Sigmoid colon (tissue), 7 donors: ENCODE measurements at places on chromosomes 2 and 18.

- H3K27ac ChIP-seq: no peak overlapping the region
- H3K27me3 ChIP-seq: no peaks in the 10 kb centered on the region
- H3K4me3 ChIP-seq: no peak overlapping the region
- peaks cover 96% of the 10 kb centered on the region for H3K36me3 ChIP-seq
- no peak for DNase-seq
These were observed 22.2 kb downstream of the PDIA6 start for GRCh38 chr2:10790228-10790973.

GRCh38 chr18:68391801-68392200 is 323.1 kb downstream of the TMX3 start:
- H3K4me3 ChIP-seq: no peak overlapping the region
- no peak for DNase-seq
- H3K27me3 ChIP-seq: no peaks in the 10 kb centered on the region
- no peaks in the 10 kb centered on the region for H3K4me1 ChIP-seq
- no peaks in the 10 kb centered on the region for H3K36me3 ChIP-seq

DNA sequence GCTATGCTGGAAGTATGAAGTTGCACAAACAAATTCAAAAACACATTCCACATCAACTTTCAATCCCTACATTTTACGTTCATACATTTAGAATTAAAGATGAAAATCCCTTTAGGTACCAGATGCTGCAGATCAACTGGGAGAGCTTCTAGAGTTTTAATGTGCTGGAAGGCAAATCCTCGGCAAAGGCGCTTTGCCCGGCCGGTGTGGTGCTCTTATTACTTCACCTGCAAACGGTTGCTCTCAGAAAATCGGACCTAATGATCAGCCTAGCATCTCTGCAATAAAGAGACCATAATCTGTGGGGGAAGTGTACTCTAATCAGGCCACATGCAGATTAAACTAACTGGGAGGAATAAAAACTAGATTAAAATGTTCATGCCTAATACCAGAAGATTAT is 513.8 kb downstream of the ZEB2 start:
- no peaks in the 10 kb centered on the region for H3K36me3 ChIP-seq
- H3K4me1 ChIP-seq: no peaks in the 10 kb centered on the region
- no peak overlapping the region for H3K27ac ChIP-seq
- H3K4me3 ChIP-seq: no peak overlapping the region
- no peak for DNase-seq

- H3K27ac ChIP-seq: no peak overlapping the region
- peaks cover 69% of the 10 kb centered on the region for H3K4me1 ChIP-seq
- no peak for DNase-seq
- H3K4me3 ChIP-seq: no peak overlapping the region
- H3K27me3 ChIP-seq: no peaks in the 10 kb centered on the region
These were observed 46.3 kb downstream of the RTN4 start for GRCh38 chr2:55003706-55004639.

DNA sequence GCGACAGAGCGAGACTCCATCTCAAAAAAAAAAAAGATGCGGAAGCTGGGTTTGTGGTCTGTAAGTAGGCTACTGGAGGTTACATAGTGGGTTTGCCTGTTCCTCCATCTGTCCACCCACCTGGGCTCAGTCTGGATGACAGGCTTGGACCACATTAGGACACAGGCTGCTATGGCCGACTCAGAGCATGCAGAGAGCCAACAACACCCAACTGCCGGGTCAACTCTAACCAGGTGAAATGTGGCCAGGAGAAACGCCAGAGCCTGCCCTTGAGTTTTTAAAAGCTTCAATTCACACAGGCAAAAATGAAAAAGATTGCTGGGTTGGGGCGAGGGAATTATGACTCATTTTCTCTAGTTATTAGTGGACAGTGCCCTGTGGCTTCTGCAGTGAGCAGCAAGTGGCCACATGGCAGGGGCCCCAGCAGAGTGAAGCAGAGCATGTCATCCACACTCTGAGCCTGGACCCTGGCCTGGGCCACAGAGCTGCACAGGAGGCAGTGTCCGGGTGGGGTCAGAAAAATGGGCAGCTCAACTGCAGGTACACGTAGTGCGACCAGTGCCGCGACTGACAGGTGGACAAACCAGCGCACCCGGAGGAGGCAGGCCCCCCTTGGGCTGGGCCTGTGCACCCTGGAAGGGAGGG is 67.4 kb downstream of the BIN1 start:
- H3K36me3 ChIP-seq: no peaks in the 10 kb centered on the region
- H3K27ac ChIP-seq: no peak overlapping the region
- H3K4me1 ChIP-seq: no peaks in the 10 kb centered on the region
- no peak overlapping the region for H3K4me3 ChIP-seq
- H3K27me3 ChIP-seq: no peaks in the 10 kb centered on the region
